GM03348 (cell line): ENCODE measurements at places on chromosomes 6 and 20.

GRCh38 chr6:108293527-108294296 is 1.1 kb upstream of the AFG1L start:
- DNase-seq, result no peak

GRCh38 chr20:43477193-43477592 is 19.5 kb downstream of the SRSF6 start:
- DNase-seq, result no peak

DNA sequence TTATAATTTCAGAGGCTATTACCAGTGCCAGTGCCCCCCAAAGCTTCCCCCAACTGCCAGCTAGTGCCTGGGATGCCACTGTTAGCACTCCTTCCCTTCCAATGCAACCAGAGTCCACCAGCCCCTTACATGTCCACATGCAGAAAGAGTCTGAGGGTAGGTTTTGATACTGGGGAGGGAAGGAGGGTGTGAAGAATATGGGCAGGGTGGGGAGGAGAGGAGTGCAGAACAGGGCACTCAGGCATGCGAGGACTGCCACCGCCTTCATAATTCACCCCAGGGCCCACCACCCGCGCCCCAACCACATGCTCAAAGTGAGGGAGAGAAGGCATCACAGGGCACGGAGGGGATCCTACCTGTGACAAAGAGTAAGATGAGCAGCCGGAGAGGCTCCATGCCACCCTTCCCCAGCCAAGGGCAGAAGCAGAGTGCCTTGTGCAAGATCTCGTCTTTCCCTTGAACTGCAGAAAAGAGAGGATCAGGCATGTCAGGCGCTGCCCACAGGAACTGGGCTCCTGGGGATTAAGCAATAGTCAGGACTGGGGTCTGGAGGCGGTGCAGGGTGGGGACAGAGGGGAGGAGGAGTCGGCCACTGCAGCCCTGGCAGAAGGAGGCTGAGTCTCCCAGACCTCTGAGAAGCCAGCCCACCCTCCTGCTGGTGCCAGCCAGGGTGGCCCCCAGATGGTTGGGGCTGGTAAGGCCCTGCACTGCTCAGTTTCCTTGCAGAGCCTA is at the start of gene TREM2:
Gene TREM2, minus strand, starts transcription at position 430 of the 732 bp plus-strand sequence. Its CDS starts 34 bp downstream, at position 396.
- no peak for DNase-seq

GRCh38 chr6:151310852-151311767 is 71.3 kb downstream of the AKAP12 start:
- DNase-seq, result no peak

DNA sequence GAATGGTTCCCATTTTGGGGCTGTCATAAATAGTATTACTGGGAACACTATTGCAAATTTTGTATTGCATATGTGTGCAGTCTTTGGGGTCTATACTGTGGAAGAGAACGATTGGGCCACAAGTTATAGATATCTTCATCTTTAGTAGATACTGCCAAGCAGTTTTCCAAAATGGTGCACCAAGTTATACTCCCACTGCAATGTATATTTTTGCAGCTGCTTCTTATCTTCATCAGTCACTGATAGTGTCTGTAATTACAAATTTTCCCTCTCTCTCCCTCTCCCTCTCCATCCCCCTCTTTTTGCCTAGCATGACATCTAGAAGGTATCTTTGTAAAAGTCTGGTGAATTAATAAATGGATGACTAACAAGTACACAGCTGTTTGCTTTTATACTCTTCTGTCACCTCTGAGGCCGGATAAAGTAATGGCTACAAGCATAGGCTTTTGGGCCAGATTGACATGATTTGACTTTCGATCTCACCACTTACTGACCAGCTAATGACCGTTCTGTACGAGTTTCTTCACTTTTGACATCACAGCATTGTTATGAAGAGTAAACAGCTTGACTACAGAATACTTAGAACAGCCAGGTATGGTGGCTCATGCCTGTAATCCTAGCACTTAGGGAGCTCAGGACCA is 113.3 kb upstream of the SLC2A12 start:
- DNase-seq, result no peak

DNA sequence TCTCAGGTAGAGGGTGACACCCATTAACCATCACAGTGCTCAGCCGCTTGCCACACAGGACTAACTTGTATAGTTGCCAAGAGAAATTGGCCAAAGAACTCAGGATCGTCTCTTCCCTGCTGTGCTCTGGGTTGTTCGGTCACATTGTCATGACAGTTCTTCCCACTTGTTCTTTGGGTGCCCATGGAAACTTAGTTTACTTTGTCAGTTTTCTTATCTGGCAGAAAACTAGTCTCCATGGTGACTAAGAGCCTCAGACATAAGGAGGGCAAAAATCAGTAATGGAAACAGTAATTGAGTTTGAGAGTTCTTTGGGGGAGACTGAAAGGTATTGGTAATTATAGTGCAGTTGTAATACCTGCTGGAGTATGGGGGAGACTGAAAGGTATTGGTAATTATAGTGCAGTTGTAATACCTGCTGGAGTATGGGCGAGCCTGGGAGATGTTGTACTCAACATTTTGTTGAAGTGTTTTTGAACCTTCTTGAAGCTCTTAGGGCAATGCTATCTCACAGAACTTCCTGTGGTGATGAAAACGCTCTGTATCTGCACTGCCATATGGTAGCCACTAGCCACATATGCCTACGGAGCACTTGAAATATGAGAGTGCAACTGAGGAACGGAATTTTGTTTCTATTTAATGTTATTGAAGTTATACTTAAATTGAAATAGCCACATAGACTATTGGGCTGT is 95.2 kb upstream of the HDGFL1 start:
- no peak for DNase-seq

DNA sequence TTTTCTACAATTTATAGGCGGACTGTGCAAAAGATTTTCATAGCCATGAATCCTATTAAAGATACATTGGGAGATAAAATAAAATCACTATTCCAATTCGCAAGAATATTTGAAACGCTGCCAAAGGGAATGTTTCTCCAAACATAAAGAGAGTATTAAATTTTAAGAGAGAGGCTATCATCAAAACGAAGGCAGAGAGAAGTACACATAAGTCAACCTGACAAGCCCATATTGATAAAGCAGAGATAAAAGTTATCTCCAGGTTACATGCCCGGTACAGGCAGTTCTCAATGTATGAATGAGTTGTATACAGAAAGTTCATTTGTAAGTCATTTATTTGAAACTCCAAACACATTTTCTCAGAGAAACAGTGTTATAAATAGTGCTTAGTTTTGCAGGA is 193.1 kb downstream of the ATXN1 start:
- no peak for DNase-seq
